ENCODE measurements at places on chromosomes 2 and 18. TPM values are rescaled to one million over a fixed set of nuclear protein-coding genes. Genes with fewer than 3 reads are reported as not detected.

Gene DOK6
- not detected for total RNA-seq

Gene KIDINS220
- 24.5 TPM for total RNA-seq

Gene ALLC
- total RNA-seq: not detected

Gene CREG2
- total RNA-seq: 8.8 TPM

Gene DPP4
- 1.1 TPM for total RNA-seq

Gene KANSL1L
- total RNA-seq: 0.41 TPM

Gene FHOD3
- total RNA-seq: 1.9 TPM

Gene CERKL
- total RNA-seq: 0.24 TPM

Gene EML6
- 1.0 TPM for total RNA-seq

Gene EIF2B4
- total RNA-seq: 59.4 TPM

Gene HMSD
- 0.62 TPM for total RNA-seq

Gene ASXL3
- not detected for total RNA-seq
